ENCODE measurements at places on chromosomes 1 and 21. TPM values are rescaled to one million over a fixed set of nuclear protein-coding genes. Genes with fewer than 3 reads are reported as not detected.

TSPEAR gene
- not detected for total RNA-seq

S100A2 gene
- total RNA-seq: 1.4 TPM

SLC44A3 gene
- total RNA-seq: 0.65 TPM

PAQR6 gene
- 0.59 TPM for total RNA-seq

COL24A1 gene
- 1.8 TPM for total RNA-seq

CRYBG2 gene
- not detected for total RNA-seq
